ENCODE measurements at places on chromosomes 13 and 19. TPM values are rescaled to one million over a fixed set of nuclear protein-coding genes. Genes with fewer than 3 reads are reported as not detected.

The UBE2L5 gene
- not detected for total RNA-seq

The TNNT1 gene
- total RNA-seq = 0.36 TPM

The LRP3 gene
- 0.23 TPM for total RNA-seq

The IQCN gene
- 2.3 TPM for total RNA-seq

The AP1M2 gene
- total RNA-seq = not detected

The IER2 gene
- 161 TPM for total RNA-seq

The COMP gene
- not detected for total RNA-seq

The TUBB4A gene
- total RNA-seq = 2.8 TPM

- H3K4me1 ChIP-seq = no peaks in the 10 kb centered on the region
- no peak within 1 kb of the TSS for H3K27ac ChIP-seq
- H3K4me3 ChIP-seq = no peak within 1 kb of the TSS
- no peaks in the 10 kb centered on the region for H3K36me3 ChIP-seq
- no peak for DNase-seq
- H3K27me3 ChIP-seq = peaks cover 50% of the 10 kb centered on the region
These were observed at the start of gene PNMA8A for GRCh38 chr19:46471116-46471733. Gene PNMA8A, minus strand, starts transcription at chr19:46471563. Its CDS starts 528 bp downstream, at chr19:46471035.

DNA sequence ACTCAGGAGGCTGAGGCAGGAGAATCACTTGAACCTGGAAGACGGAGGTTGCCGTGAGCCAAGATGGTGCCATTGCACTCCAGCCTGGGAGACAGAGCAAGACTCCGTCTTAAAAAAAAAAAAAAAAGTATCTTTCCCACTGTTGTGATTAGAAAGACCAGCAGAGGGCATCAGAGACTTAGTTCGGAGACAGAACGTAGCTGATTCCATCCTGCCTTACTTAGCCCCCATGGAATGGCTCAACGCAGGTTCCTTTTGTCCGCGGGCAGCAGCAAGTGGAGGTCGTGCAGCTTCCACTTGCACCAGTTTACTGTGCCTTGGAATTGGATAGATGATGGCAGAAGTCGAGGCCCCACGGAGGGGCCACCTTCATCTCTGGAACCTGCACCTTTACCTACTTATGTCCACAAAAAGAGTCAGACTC lies 8.1 kb downstream of the TIMM29 start:
- H3K27me3 ChIP-seq = no peaks in the 10 kb centered on the region
- H3K4me1 ChIP-seq = peaks cover 4% of the 10 kb centered on the region
- H3K36me3 ChIP-seq = peaks cover 5% of the 10 kb centered on the region
- DNase-seq = peak; percentile 85
- H3K27ac ChIP-seq = peak overlapping the region; percentile 20

- no peak overlapping the region for H3K4me3 ChIP-seq
- H3K27me3 ChIP-seq = peaks cover 10% of the 10 kb centered on the region
- H3K4me1 ChIP-seq = no peaks in the 10 kb centered on the region
These were observed 33.5 kb upstream of the IRS2 start for GRCh38 chr13:109819874-109820273.

DNA sequence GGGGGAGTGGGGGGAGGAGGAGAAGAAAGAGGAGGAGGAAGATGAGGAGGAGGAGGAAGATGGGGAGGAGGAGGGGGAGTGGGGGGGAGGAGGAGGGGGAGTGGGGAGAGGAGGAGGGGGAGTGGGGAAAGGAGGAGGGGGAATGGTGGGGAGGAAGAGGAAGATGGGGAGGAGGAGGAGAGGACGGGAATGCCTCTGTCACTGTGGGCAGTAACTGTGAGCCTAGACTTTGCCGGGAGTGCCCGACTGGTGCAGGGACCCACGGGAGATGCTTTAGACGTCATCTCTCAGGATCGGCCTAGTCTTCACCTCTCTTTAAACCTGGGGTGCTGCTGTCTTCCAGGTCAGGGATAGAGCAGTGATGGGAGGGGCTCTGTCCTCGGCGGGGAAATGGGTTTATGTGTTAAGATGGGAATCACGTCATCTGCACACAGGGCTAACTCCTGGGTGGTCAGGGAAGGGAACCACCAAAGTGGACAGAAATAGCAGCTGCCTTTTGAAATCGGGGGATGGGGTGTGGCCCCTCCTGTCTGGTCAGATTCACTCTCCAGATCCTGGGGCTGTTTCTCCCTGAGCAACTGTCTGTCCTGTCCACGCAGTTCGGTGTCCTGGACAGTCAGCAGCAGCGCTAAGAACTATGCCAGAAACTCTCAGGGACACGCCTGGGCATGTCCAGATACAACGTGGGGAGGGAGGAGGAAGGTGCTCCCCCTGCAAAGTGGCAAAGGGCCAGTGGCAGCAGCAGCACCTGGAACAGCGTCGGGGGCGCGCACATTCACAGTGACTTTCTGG lies 26.9 kb downstream of the GAS6 start:
- DNase-seq = no peak
- no peak overlapping the region for H3K4me3 ChIP-seq
- H3K36me3 ChIP-seq = peaks cover 2% of the 10 kb centered on the region
- H3K4me1 ChIP-seq = peaks cover 15% of the 10 kb centered on the region
- peak overlapping the region; percentile 75 for H3K27ac ChIP-seq

DNA sequence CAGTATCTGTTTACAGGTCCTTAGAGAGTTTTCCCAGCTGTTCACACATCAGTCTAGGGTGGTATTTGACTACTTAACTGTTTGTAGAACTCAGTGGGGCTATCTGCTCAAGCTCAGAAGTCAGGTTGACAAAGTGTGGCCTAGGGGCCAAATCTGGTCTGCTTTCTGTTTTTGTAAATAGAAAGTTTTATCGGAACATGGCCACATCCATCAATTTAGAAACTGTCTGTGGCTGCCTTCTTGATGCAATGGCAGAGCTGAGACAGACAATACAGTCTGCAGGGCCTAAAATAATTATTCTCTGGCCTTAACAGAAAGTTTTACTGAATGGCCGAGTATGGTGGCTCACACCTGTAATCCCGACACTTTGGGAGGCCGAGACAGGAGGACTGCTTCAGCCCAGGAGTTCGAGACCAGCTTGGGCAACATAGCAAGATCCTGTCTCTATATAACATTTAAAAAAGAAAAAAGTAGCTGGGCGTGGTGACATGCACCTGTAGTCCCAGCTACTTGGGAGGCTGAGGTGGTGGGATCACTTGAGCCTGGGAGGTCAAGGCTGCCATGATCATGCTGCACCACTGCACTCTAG lies 2.4 kb downstream of the SMG9 start:
- H3K27ac ChIP-seq = peak overlapping the region; percentile 82
- no peak for DNase-seq
- H3K4me3 ChIP-seq = peak overlapping the region; percentile 61
- H3K27me3 ChIP-seq = no peaks in the 10 kb centered on the region

GRCh38 chr13:96796091-96796633 lies 198.1 kb downstream of the OXGR1 start:
- no peak for DNase-seq
- no peaks in the 10 kb centered on the region for H3K27me3 ChIP-seq
- no peak overlapping the region for H3K4me3 ChIP-seq
- H3K36me3 ChIP-seq = no peaks in the 10 kb centered on the region
- H3K27ac ChIP-seq = no peak overlapping the region

DNA sequence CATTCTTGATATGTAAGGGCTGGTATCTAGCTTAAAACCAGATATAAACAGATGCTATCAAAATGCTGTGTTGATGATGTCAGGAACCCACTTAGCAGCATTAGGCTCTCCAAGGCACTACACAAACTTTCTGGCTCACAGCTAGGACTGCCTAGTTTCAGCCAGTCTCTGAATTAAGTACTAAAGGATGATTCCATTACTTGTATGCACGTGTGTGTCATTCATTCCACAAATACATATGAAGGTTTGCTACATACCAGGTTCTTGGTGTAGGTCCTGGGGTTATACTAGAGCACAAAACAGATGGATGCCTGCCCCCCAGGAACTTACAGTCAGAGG lies 151.5 kb downstream of the RGCC start:
- no peak overlapping the region for H3K4me3 ChIP-seq
- no peaks in the 10 kb centered on the region for H3K27me3 ChIP-seq
- peaks cover 31% of the 10 kb centered on the region for H3K36me3 ChIP-seq
- DNase-seq = no peak
- peaks cover 1% of the 10 kb centered on the region for H3K4me1 ChIP-seq
- no peak overlapping the region for H3K27ac ChIP-seq

- H3K27me3 ChIP-seq = peaks cover 28% of the 10 kb centered on the region
- no peaks in the 10 kb centered on the region for H3K36me3 ChIP-seq
- H3K27ac ChIP-seq = no peak overlapping the region
- DNase-seq = peak; percentile 67
These were observed 7.1 kb upstream of the PNMA8A start for GRCh38 chr19:46478356-46478986.

GRCh38 chr19:15863272-15863671 lies 34.6 kb downstream of the CYP4F2 start:
- H3K27ac ChIP-seq = no peak overlapping the region
- no peak overlapping the region for H3K4me3 ChIP-seq
- H3K36me3 ChIP-seq = no peaks in the 10 kb centered on the region

DNA sequence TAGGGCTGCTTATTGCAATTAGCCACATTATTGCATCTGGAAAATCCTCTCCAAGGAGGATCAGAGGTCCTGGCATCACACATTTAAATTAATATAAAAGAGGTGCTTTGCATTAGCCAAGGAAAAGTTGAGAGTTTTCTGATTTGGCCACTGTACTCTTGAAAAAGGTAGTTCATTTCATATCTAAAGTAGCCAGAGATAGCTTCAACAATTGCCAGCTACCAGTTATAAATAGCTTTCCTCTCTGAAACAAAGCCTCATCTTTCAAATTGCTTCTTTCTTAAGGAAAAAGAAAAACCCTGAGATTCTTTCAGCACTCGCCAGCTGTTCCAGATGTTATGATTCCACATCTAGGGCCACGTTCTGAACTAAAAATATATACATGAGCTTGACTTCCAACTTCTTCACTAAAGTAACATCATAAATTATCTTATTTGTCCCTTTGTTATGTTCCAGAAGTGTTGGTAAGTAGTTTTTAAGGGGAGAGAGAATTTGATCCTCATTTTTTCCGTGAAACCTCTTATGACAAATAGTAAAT lies 69.6 kb downstream of the ERCC5 start:
- no peak overlapping the region for H3K27ac ChIP-seq
- H3K27me3 ChIP-seq = peaks cover 18% of the 10 kb centered on the region
- H3K4me1 ChIP-seq = no peaks in the 10 kb centered on the region
- no peaks in the 10 kb centered on the region for H3K36me3 ChIP-seq
- no peak for DNase-seq

DNA sequence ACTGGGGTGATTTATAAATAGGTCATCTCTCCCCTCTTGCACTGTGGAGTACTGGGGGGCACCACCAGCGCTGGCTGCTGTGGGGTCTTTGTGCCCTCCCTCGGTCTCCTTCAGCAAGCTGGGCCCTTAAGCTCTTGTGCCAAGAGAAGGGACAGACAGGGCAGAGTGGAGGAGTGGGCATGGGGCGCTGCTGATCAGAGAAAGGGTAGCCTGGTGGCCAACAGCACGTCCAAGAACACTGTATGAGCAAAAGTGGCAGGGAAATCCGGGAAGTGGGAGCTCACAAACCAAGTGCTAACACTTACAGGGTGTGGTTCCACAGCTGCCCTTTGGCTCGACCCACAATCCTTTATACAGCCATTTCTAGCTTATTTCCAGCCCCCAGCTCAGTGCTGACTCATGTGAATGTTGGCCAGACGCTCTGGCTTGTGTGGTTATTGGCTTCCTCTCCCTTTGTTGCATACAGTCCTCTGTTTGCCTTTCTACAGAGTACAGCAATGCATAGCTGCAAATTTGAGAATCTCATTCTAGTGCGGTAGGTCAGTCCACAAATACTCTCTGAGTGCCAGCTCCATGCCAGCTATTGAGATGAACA lies 298.8 kb downstream of the SHISA2 start:
- H3K27ac ChIP-seq = peak overlapping the region; percentile 17
- no peaks in the 10 kb centered on the region for H3K36me3 ChIP-seq

All from activated CD4-positive, alpha-beta T cell treated with anti-CD3 and anti-CD28 coated beads, Interleukin-2, amount 10 ng/mL, durations not matched to agents 24 days and 14 days (primary cell).